Omental fat pad (tissue), 4 donors: ENCODE measurements at places on chromosomes 5 and 9.

DNA sequence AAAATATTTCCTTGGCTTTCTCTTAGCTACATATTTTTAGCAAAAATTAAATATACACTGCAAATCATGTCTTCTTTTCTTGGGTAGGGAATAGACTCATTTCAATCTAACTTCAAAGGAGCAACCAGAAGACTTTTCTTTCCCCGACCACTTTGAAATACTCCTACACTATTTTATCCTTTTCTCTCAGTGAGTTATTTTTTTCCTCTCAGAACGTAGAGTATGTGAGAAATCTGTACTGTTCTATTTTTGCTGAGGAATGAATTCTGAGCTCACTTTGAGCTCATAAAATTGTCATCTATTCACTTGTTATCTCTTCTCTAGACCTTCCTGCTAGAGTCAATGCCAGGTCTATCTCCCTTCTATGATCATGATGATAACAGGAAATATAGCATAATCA lies 22.2 kb upstream of the DAPK1 start:
- no peak for DNase-seq

DNA sequence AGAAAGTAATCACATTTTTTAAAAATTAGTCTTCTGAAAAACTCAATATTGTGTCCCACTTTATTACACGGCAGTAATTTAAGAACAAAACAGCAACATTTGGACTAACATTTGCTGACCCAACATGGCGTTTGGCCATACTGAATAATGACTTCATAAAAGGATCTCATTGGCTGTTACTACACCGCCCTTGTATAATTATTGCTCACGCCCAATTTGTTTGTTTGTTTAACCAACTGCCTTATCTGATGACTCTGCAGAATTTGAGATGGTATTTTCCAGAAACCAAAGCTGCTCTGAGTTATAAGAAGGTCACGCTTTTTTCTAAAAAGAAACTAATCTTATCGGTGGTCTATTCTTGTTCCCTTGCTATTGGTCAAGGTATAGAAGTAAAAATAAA lies 200.2 kb upstream of the TARS1 start:
- DNase-seq, result no peak

DNA sequence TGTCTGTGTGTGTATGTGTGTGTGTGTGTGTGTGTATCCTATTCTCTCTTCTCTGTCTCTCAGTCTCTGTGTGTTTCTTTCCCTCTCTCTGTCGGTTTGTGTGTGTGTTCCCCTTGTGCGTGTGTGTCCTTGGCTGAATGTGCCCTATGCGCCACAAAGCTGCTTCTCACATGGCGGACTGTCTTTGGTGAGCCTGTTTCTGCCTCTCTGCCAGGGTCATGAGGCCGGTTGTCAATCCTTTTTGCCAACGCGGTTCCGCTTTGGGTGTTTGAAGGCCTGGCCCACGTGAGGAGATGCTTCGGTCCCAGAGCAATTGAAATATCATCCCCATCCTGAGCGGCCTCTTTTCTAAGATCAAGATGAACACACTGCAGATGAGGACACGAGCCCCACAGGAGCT lies 476.0 kb downstream of the SPATA31A7 start:
- no peak for DNase-seq

- DNase-seq, result no peak
Observed at GRCh38 chr5:1923341-1923740, 40.6 kb upstream of the IRX4 start.
